Activated naive CD4-positive, alpha-beta T cell treated with anti-CD3 and anti-CD28 coated beads for 36 hours (primary cell): ENCODE measurements at places on chromosomes 1 and 21. TPM values are rescaled to one million over a fixed set of nuclear protein-coding genes. Genes with fewer than 3 reads are reported as not detected.

DNA sequence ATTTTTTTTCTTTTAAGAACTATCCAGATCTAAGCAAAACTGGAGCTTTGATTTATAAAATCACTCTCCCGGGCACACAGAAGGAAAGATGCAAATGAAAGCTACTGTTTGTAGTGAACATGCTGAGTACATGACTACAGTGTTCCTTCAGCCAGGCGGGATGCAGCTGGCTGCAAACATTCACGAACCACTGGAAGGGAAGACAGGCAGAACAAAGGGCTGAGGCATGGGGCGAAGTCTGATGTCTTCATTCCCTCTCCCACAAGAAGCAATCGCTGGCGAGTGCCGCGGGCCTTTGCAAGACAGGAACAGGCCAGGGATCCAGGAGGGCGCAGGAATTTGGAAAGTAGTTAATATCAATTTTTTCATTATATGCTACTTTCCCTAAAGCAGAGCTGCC lies 257.9 kb upstream of the AJAP1 start:
- no peak for DNase-seq

The CELA3A gene
- total RNA-seq, result not detected

DNA sequence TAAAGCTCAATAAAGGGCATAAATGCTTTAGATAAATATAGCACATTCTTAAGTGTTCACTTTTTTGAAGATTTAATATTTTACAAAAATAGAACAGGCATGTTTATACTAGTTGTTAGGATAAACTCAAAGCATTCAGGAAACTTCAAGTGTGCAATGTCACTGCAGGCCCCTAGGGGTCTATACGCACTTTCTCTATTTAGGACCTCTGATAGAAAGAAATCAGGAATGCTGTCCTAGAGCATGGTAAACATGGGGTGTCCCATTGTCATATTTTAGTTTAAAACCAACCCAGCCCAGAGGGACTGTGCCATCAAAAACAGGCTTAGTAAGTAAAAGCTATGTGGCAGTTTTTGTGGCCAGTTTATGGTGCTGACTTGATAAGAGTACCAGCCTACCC lies 102.2 kb downstream of the BARHL2 start:
- DNase-seq, result no peak

- DNase-seq, result no peak
Observed at GRCh38 chr1:222794656-222795474, 20.0 kb upstream of the DISP1 start.

The SPATA21 gene
- not detected for total RNA-seq

- no peak for DNase-seq
Observed at GRCh38 chr21:42340187-42341050, 10.4 kb downstream of the TFF2 start.

- no peak for DNase-seq
Observed at GRCh38 chr21:45142469-45143308, 68.3 kb downstream of the ADARB1 start.

DNA sequence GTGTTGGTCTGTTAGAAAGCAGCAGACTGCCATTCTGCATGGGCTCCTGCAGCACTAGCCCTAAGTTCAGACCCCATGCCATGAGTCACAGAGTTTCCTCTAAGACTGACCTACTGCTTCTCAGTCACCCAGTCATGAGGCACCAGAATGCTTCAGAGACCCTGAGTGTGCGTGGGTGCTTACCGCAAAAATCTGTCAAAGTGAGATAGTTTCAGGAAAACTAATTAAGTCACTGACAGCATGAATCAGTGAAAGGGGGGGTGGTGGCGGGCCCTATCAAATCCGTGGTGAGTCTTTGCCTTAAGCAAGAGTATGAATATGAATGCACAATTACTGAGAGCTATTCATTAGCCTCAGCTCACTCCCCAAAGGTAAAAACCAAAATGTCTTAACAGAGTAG lies 98.1 kb downstream of the KCTD3 start:
- DNase-seq, result peak; percentile 10

DNA sequence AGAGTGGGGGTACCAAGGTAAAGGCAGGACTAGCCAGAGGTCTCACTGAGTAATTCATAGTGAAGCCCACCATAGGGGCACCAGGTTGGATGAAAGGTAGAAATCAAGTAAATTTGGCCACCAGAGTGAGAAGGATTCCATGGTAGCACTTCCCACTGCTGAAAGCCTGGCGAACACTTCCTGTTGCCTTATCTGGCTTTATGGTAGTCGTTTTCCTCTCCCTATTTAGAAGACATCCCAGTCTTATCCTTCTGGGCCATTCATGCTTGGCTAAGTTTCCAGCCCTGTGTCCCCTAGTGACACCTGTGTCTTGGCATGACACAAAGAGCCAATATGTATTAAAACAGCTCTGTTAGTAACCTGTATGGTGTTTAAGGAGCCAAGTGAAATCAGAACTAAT lies 74.3 kb upstream of the SIPA1L2 start:
- no peak for DNase-seq

The RAB7B gene
- not detected for total RNA-seq

The SLFNL1 gene
- total RNA-seq, result 0.10 TPM

- no peak for DNase-seq
Observed at GRCh38 chr1:190957565-190957964, 479.9 kb upstream of the BRINP3 start.

GRCh38 chr1:33634806-33635205 lies 162.4 kb downstream of the ZSCAN20 start:
- peak; percentile 35 for DNase-seq

The MT1HL1 gene
- total RNA-seq, result not detected

DNA sequence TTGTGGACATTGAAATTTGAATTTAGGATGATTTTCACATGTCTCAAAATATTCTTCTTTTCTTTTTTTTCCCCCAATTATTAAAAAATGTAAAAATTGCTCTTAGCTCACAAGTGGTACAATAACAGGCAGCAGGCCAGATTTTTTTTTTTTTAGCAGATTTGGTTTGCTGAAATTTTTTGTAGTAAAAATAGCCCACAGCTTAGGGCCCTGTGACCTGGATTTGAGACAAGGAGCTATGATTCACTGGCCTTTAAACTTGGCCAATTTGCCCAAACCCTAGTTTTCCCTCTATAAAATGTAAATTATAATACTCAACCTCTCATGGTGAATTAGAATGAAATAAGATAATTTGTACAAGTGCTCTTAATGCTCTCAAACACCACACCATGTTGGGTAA lies 253.8 kb downstream of the DYRK1A start:
- no peak for DNase-seq

The CLDN14 gene
- total RNA-seq, result not detected

The HES2 gene
- total RNA-seq, result 0.74 TPM

The CD48 gene
- total RNA-seq, result 338 TPM

GRCh38 chr1:6099297-6099696 lies 53.6 kb downstream of the KCNAB2 start:
- DNase-seq, result no peak

- no peak for DNase-seq
Observed at GRCh38 chr1:221759436-221759835, 17.5 kb upstream of the DUSP10 start.

- DNase-seq, result no peak
Observed at GRCh38 chr1:170776777-170777176, 112.8 kb downstream of the PRRX1 start.

GRCh38 chr1:117512728-117513321 lies 93.0 kb upstream of the TENT5C start:
- DNase-seq, result no peak

- DNase-seq, result no peak
Observed at GRCh38 chr1:166152978-166153377, 13.8 kb downstream of the FAM78B start.
